Stimulated activated memory B cell treated with anti-CD40 and anti-IgM and Interleukin-4, amounts not matched to agents 10 μg/mL and 1 μg/mL and 100 μg/mL, for 72 hours (primary cell): ENCODE measurements at places on chromosomes 16 and 17.

- peak; percentile 75 for ATAC-seq
These were observed 3.3 kb downstream of the HASPIN start for GRCh38 chr17:3727041-3727440.

DNA sequence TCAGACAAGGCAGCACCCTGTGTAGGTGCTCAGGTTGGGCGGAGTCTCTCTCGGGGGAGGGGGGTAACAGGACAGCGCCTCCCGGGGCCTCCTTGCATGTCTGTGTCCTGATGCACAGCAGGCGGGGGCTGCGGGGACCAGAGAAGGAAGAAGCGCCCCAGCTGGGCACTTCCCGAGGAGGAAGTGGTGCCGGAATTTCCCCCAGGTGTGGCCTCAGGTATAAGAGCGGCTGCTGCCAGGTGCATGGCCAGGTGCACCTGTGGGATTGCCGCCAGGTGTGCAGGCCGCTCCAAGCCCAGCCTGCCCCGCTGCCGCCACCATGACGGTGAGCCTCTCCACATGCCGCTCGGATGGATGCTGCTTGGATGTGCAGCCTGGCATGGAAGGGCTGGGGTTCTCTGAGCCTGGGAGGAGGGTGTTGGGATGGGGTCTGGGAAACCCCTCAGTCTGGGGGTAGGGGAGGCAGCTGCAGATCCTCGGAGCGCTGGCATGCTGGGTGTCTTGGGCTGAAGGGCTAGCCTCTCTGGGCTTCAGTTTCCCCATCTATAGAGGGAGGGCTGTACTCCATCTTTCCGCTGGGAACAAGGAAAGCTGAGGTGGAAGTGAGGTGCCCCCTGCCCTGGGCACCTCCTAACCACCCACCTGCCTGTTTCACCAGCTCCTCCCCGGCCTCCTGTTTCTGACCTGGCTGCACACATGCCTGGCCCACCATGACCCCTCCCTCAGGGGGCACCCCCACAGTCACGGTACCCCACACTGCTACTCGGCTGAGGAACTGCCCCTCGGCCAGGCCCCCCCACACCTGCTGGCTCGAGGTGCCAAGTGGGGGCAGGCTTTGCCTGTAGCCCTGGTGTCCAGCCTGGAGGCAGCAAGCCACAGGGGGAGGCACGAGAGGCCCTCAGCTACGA, at the start of gene IL17C:
TSS of gene IL17C (plus strand) at position 250 of the 908 bp plus-strand sequence. CDS start at position 320, 70 bp downstream.
- ATAC-seq, result no peak

GRCh38 chr16:83005653-83006160, 378.9 kb downstream of the CDH13 start:
- ATAC-seq, result no peak

DNA sequence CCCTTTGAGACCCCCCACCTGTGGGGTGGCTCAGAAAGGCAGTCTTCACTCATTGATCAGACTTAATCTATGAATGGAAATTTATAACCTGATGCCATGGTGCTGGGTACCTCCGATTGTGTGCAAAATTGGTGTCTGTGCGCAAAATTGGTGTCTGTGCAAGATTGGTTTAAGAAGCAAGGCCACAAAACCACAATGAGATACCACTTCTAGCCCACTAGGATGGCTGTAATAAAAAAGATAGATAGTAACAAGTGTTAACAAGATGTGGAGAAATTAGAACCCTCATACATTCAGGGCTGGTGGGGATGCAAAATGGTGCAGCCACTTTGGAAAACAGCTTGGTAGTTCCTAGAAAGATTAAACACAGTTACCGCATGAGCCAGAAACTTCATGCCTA, 13.9 kb upstream of the CSNK2A2 start:
- no peak for ATAC-seq

GRCh38 chr16:15754821-15755534, 101.8 kb downstream of the MYH11 start:
- ATAC-seq, result no peak

GRCh38 chr16:4846503-4846900, 586 bp downstream of the GLYR1 start:
- ATAC-seq, result peak; percentile 35

GRCh38 chr17:82239926-82240505, 11.2 kb downstream of the SLC16A3 start:
- ATAC-seq, result no peak

- ATAC-seq, result no peak
These were observed 136.3 kb downstream of the KCNJ12 start for GRCh38 chr17:21512307-21513011.

GRCh38 chr17:2963332-2964027, 99.9 kb downstream of the OR1D5 start:
- ATAC-seq, result no peak

DNA sequence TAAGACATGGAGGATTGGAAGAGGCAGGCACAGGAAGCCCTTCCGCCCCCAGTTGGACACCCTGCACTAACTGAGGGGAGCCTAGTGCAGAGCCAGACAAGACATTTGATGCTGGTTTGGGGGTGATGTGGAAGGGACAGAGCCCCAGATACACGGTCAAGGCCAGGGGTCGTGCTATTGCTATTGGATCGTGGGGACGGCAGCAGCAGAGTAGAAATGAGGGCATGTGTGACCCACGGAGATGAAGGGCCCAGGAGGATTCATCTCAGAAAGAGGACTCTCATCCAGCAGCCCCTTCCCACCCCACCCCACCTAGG, 2.0 kb upstream of the VAMP2 start:
- ATAC-seq, result no peak

DNA sequence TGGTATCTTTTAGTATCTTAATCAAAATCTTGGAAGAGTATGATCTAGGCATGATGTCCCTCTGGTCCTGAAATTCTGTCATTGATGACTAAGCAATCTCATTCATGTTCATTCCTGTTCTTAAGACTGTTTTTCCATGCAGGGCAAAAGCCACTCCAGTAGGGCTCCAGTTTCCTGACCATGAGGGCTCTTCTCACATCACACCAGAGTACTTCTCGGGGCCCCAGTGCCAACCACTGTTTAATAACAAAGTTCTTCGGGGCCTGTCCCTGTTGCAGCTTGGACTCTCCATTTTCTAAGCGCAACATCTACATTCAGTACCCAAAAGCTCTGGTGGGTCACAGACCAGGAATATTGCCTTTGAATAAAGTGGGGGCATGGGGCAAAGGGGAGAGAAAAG, 52.0 kb downstream of the IRX6 start:
- ATAC-seq, result no peak

DNA sequence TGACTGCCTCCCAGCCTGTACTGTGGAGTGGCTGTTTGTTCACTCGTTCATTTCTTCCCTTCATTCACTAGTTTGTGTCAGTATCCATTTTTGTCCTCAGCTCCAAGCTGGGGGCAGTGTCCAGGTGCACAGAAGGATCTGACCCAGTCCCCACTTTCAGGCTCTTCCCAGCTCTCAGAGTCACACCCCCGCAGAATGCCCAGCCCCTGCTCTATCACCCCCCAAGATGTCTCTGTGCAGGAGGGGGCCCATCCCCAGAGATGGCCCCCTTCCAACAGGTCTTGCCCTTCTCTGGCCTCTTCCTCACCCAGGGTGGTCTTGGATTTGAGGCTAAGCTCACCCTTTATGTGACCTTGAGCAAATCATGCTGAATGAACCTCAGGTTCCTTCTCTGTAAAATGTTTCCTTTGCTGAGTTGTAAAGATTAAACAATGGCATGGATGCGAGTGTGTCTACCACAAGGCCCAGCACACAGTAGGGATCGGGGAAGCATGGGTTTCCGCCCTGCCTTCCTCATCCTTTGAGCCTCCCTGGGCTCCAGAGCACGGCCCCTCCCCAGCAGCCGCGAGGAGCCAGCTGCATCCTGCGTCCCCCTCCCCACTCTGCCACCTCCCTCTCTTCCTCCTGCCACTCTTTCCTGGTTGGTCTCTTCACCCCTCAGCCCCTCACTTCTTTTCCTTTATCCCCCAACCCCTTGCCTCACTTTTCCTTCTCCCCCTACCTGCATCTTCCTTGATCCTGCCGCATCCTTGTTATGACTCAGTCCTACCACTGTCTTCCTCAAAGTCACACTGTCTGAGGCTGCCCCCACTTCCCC, 2.8 kb downstream of the FBXL19 start:
- no peak for ATAC-seq

DNA sequence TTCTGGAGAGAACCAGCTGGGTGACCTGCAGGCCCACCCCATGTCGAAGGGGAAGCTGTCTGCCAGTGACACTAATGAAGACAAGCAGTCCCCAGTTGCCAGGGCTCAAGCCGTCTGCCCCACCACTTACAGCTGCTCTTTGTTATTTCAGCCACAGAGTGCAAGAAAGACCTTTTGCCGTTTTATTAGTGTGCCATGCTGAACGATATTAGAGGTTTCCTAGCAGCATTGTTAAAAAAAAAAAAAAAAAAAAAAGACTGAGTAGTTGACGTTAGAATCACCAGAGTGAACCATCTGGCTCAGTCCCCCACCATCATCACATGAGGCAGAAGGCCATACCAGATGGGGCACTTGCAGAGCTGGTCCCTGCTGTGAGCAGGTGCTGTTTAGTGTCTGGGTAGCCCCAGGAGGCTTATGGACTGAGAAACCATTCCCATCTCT, 26.5 kb upstream of the SLC39A11 start:
- ATAC-seq, result no peak

- no peak for ATAC-seq
These were observed 5.1 kb downstream of the CFAP20 start for GRCh38 chr16:58123896-58124600.

GRCh38 chr17:6496640-6497441, 52.6 kb downstream of the PIMREG start:
- ATAC-seq, result peak; percentile 37

DNA sequence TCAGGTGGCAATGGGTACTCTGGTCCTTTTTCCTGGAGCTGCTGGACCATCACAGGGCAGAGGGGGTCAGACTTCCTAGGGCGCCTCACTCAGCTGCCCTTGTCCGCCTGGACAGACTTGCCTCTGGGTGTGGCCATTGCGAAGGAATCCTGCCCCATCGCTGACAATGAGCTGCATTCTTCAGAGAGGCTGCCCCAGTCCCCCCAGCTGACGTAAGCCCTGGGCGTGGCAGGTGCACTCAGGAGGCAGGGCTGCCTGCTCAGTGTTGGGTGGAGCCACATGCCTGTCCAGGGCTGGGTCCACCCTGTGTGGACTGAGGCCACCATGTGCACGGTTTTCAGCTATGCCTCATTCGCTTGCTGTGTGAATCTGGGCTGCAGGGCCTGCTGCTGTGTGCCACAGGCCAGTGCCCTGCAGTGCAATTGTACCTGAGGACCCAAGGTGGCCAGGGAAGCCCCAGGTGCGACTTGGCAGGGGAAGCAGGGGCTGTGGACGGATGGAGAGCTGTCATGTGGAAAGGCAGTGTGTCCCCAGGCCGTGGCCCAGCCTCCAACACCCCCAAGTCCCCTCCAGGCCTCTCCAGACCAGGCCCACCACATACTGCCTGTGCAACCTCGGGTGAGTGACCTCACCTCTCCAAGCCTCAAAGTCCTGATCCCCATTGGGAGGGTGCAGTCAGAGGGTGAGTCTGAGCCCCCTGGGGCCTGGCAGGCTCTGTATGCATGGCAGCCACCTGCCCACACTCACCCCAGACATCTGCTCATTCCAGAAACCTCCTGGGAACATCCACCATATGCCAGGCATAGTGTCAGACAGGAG, 14.0 kb upstream of the MPRIP start:
- ATAC-seq, result peak; percentile 51

GRCh38 chr16:24984101-24984500, 31.1 kb downstream of the ARHGAP17 start:
- ATAC-seq, result no peak

DNA sequence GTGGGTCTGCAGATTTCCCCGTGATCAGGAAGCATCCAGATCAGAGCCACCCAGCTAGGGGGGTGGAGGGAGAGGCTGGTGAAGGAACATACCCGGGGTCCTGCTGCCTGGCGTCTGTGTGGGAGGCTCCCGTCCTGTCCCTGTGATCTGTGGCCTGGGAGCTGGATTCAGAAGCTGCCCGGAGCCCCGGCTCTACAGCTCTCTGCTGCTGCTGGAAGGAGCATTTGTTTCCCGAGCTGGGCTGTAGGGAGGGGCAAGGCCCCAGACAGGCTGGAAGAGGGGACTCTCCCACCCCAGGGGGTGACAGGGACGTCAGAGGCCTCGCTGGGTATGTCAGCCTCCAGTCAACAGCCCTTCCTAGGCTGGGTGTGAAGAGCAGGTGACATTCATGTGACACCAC, 10.2 kb downstream of the SOX8 start:
- no peak for ATAC-seq

- no peak for ATAC-seq
These were observed 96.7 kb upstream of the HSBP1 start for GRCh38 chr16:83711069-83711468.

GRCh38 chr17:50188531-50188920, 12.9 kb downstream of the COL1A1 start:
- ATAC-seq, result no peak

GRCh38 chr16:28835864-28836760, 10.0 kb downstream of the TUFM start:
- no peak for ATAC-seq

DNA sequence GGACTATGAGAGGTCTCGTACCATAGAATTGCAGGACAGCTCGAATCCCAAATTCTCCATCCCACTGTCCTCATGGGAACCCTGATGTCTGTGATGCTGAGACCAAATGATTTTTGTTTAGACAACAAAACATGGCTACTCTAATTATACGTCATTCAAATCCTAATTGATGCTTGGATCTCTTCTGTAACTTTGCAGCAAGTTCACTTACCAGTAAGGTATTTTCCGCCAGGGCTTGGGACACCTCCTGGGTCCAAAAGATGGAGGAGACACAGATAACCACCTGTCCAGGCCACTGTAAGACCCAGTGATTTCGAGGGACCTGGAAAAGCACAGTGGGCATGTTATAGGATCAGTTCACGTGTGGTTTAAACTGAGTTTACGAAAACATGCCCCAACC, 92.8 kb downstream of the DNAH3 start:
- ATAC-seq, result no peak

DNA sequence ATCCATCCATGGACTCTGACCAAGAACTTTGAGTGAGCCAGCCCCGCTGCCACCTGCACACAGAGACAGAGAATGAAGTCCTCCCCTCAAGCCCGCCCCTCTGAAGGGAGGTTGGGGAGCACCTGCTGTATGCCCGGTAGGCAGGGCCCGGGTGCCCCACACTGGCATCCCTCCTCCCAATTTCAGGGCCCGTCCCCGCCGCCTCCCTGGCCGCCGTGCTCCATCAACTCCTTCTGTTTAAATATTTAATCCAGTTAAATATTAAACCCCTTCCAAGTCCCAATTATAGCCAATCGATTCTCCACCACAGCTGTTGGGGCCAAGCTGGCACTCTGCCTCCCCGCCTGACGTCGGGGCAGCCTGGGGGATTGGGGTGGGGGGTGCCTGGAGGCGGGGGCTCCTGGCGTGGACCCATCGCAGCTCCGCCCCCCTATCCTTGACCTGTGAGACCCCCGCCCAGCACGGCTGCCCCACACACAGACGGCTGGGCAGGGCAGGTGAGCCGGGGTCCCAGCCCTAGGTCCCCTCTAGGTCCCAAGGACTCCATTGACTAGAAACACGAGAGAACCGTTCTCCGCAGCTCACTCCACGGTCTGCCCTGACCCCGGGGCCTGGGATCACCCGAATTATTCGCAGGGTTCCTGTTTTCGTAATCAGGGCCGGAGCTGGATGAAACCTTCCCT, 18.0 kb upstream of the CACNA1H start:
- ATAC-seq, result no peak
